Bronchial epithelial cell (primary cell): ENCODE measurements at places on chromosomes 4 and X.

GRCh38 chr4:172979332-172979731, 189.3 kb upstream of the GALNT7 start:
- no peak for DNase-seq

- no peak for DNase-seq
Measured at GRCh38 chrX:149513825-149514428, 8.8 kb upstream of the IDS start.

- DNase-seq, result no peak
Measured at GRCh38 chr4:38686682-38687081, 22.7 kb downstream of the KLF3 start.

DNA sequence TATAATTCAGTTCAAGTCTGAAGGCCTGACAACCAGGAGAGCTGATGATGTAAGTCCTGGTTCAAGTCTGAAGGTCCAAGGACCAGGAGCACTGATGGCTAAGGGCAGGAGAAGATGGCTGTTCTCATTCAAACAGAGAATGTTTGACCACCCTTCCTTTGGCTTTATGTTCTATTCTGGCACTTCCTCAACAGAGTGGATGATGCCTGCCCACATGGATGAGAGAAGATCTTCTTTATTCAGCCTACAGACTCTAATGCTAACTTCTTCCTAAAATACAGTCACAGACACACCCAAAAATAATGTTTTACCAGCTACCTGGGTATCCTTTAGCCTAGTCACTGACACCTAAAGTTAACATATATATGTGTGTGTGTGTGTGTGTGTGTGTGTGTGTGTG, 25.6 kb upstream of the IRF2 start:
- no peak for DNase-seq

DNA sequence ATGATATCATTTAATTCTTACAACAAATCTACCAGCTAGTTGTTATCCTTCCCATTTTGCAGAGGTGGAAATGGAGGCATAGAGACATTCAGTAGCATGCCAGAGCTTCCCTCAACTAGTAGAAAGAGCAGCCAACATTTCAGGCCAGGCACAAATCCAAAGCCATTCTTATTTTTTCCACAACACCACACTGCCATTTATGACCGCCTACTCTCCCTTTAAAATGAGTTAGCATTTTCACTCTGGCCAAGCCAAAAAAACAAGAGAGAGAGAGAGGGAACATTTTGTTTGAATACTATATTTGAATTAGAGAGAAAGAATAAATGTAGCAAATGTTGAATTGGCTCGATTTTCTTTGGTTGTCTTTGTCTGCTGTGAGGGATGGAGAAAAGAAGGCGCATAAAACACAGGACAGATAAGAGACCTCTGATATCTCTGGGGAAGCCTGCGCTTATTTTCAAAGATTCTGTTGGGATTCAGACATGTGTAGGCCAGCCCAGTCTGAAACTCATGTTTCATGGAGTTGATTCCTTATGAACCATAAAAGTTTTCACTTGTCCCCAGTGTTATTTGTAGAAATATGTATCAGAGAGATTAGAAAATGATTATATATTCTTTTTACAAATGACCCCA, 265.7 kb downstream of the RAB28 start:
- no peak for DNase-seq

DNA sequence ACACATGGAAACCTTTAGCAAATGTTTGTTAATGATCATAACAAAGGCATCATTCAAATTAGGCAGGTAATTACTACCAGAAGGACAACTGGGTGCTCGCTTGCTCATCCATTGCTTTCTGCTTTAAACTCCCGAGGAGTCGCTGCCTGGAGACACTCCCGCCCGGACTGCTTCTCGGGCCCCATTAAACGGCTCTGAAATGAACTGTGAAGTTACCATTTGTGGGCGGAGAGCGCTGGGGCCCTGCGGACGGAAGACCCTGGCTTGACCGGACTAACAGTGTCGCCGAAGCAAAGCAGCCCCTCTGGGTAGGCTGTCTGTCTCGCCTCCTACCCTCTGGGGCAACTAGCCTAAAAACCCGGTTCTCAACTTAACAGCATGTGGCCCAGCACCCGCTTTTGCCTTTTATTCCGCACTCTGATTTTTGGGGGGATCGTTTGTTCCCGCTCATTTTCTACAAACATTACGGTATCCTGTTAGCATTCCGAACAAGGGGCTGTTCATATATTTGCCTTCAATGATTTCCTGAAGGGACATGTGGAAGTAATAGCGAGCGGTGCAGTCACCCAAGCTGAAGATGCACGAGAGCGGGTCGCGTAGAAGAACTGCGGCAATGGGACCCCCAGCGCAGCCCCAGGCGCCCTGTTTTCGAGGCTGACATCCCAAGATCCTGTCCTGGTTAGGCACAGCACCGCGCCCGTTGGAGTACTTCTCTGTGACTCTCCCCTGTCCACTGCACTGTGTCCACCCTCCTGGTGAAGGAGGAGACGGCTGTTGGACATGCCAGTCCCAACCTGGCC, 1.6 kb upstream of the PDGFRA start:
- peak; percentile 27 for DNase-seq

- peak; percentile 51 for DNase-seq
Measured at GRCh38 chr4:182752158-182752910, 164.9 kb downstream of the DCTD start.

GRCh38 chr4:70997546-70997945, 4.1 kb downstream of the DCK start:
- DNase-seq, result no peak
